ENCODE measurements at places on chromosomes 3 and 15.
A peak's percentile ranks its signal among the peaks of the same experiment; 100 is the strongest.

GRCh38 chr15:43102187-43102586 lies 3.7 kb downstream of the UBR1 start:
- no peak for DNase-seq

- DNase-seq = no peak
Observed at GRCh38 chr3:65350801-65351476, 663.1 kb upstream of the ADAMTS9 start.

DNA sequence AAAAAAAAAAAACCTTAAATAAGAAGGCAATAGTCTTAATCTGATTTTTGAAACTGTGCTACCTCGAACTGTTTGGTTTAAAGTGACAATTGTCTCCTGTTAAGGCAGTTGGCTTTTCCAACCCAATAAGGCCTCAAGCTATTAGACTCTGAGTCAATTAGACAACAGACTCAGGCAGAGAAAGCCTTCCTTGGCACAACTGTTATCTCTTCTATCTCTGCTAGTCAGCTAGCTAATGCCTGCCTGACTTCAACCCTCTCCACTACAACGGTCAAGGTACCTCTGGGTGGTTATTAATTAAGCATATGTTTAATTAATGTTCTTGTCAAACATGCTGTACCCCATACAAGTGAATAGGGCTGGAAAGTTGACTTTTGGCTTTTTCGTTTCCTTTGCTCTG lies 110.2 kb upstream of the NLGN1 start:
- no peak for DNase-seq

DNA sequence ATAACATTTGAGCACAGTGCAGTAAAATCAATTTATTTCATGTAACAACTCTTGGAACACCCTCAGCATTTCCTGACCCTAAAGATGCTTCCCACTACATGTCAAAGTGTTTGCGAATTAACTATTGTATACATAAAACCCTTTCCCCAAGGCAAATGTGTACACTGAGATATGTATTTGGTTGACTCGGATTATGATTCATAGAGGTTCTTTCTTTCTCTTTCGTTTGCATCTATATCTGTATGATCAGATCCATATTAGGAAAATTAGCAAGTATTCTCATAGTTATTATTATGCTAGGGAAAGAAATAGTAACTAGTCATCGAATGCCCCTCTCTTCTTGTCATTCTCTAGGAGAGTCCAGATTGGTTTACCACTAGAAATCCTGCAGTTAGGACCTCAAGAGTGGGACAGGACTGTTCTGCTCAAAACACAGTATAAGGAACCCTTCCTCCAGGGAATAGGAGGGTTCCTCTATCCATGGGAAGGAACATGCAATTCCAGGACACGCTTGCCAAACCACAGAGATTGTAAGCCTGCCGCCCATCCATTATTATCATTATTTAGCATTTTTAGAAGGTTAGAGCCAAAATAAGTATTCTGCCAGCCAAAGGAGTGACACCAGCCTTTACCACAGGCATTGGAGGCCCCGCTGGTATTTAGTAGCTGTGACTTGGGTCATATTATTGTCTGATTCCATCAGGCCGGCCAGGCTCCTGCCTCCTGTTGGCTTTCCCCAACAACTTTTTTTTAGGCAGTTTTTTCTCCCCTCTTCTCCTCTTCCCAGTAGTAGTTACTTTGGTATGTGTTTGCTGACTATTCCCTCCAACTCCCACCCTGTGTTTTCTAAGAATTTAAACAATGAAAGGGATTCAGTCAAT lies 100.7 kb downstream of the GALK2 start:
- DNase-seq = no peak

DNA sequence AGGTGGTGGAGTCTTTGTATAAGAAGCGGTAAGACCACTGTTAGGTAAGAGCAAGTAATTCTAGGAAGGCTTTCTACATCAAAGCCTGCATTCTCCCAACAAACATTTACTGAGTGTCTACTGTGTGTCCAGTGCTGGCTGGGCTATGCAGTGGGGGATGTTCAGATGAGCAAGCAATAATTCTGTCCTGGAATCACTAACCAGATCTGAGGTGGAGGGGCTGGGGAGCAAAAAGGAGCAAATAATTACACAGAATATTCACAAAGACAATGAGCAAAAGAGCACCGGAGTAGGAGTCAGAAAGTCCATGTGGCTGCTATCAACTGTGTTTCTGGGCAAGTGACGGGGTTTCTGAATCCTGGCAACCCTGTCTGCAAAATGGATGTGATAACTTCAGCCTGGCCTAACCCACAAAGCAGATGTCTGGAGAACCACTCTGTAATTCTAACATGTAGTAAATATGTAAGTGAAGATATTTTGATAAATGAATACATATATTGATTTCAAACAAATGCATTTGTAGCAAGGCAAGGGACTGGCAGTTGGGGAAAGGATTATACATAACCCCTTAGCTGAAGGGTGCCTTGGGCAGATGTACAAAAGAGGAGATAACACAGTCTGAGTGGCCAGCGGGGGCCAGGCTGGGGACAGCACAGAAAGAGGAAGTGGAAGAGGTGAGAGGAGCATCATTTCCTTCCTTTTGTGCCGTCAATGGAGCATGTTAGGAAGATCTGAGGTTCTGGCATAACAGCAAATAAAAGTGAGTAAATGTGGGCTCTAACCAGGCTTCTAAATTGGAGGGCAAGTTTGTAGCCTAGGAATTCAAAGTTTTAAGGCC lies 28.8 kb downstream of the CYP8B1 start:
- DNase-seq = no peak

DNA sequence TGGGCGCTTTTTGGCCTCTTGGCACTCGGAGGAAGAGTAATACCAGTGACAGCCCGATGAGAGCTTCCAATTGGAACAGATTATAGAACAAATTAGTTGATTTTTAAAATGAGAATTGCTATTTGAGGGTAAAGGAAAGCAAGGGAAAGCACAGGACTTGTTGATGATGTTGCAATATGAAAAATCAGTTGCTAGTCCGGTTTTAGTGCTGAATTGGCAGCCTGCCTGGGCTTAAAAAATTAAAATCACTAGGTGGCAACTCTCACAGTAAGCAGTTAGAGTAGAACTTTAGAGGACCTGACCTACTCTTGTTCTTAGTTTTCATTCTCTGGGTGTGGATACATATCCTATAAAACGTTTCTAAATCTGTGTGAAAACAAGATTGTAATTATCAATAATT lies 2.1 kb upstream of the SCAANT1 start:
- DNase-seq = no peak

DNA sequence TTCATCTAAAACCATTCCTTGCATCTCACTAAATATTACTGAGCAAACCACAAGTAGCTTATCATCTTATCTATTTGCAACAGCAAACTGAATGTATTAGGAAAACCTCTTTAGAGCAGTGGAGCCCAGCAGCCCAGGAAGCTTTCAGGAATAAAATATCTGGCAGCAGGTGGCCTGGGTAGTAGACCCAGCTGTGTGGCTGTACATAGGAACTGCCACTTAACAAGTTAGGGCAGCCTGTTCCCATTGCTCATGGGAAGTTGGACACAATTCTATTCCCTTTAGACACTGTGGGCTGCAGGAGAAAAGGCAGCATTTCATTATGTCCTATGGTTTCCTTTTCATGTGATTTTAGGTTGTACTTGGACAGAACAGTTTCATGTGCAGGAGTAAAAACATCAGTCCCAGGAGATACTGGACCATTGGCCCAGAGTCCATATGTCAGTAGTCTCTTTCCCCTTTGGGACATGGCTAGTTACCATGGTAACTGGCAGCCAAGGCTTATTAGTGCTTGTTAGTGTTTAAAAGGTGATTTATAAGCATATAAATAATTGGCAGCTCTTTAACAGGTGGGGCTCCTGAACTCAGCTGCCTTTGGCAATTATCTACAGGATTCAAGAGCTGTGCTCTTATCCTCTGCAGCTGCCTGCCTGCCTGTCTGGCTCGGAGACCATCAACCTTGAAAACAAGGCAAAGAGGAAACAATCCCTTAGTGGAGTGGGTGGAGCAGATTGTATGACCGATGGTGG lies 28.9 kb upstream of the LSAMP start:
- peak; percentile 53 for DNase-seq

DNA sequence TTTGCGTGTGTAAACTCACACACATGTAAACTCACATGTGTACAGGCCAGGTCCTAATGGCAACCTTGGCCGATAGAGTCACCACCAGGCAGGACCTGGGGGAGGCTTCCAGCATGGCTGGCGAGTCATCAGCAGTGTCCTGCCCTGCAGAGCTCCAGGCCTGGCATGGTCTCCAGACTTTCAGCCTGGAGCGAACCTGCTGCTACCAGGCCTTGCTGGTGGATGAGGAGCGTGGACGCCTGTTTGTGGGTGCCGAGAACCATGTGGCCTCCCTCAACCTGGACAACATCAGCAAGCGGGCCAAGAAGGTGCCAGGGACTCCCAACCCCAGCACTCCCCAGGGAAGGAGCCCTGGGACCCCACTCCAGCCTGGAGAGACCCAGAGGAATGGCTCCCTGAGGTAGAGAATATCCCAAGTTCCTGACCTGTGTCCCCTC lies 1.0 kb downstream of the SEMA3B start:
- DNase-seq = no peak

GRCh38 chr15:73945130-73945508 lies 18.9 kb downstream of the LOXL1 start:
- DNase-seq = no peak

DNA sequence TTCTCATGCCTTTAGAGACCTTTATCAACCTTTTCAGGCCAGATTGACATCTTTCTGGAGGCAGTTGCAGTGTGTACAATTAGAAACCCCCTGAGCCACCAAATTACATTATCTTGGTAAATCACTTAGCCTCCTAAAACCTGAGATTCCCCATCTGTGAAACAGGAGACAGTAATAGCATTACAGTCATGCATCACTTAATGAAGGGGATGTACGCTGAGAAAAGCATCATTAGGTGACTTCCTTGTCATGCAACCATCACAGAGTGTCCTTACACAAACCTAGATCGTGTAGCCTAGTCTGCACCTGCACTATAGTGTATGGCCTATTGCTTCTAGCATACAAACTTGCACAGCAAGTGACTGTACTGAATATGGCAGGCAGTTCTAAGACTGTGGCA lies 400.8 kb upstream of the CNTN3 start:
- no peak for DNase-seq

GRCh38 chr3:67335813-67336212 lies 318.6 kb downstream of the SUCLG2 start:
- no peak for DNase-seq

DNA sequence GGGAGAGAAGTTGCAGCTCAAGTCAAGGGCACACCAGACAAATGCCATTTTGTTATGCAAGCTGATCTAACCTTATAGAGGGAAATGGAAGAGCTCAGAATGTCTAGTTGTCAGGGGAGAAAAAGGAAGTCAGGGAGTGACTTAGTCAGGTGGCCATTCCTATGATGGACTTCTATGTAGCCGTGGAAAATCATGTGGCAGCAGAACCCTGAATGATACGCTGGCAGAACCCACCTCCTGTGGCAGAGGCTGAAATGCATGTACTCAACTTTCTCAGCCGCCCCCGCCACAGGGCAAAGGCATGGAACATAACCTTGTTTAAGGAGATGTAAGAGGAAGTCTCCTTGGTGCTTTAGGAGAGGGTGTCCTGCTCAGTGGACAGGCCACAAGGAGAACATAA lies 37.7 kb upstream of the PARL start:
- DNase-seq = no peak

DNA sequence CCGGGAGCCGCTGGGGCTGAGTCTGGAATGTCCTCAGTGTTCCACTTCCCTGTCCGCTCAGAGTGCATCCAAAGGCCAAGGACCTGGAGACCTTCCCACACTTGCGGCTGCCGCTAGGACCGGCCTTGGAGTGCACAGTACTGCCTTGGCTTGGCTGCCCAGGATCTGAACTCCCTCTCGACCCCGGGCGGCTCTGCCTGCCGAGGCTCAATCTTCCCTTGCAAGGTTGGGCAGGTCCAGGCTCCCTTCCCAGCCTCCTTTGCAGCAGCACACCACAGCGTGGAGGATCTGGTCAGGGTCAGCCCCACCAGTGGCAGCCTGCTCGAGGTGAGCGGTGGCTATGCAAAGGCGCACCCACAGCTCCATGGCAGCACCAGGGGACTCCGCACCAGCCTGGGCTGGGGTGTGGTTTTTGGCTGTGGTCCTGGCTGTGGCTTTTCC lies 69.2 kb downstream of the PLXNA1 start:
- DNase-seq = no peak

DNA sequence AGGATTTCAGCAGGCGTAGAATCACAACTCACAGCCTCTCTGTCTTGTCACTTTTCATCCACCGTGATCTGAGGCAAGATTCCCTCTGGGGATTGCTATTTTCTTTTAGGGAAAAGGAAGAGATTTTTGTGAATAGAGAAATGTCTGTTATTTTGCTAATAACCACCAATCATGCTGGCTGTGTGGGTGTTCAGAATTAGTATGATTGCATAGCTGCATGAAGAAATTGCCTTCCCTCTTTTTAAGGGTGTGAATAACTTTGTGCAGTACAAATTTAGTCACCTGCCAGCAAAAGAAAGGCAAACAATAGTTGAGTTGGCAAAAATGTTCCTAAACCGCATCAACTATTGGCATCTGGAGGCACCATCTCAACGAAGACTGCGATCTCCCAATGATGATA lies 60.8 kb downstream of the KAT2B start:
- no peak for DNase-seq

DNA sequence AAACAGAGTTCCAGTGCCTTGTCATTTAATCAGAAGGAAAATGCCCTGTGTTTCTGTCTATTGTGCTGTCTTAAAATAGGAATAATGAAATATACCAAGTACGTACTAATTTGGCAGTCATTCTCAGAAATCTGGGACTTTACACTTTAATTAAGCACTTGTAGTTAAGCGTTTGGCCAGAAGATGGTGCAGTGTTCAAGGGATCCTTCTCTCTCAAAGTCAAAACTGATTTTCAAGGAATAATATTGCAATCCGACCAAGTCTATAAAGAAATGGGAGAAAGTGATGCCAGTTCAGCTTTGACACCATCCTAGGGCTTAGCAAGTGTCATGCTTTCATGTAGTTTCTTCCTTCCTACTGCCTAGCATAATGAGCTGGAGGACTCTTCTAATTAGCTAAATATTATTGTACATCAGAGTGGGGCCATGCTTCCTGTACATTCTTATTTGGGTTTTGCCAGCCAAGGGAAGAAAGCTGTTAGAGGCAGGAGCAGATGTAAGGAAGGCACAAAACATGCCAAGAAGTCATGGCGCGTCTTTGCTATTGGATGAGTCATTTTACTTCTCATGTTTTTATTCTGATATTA lies 64.8 kb downstream of the SAMMSON start:
- DNase-seq = peak; percentile 3

DNA sequence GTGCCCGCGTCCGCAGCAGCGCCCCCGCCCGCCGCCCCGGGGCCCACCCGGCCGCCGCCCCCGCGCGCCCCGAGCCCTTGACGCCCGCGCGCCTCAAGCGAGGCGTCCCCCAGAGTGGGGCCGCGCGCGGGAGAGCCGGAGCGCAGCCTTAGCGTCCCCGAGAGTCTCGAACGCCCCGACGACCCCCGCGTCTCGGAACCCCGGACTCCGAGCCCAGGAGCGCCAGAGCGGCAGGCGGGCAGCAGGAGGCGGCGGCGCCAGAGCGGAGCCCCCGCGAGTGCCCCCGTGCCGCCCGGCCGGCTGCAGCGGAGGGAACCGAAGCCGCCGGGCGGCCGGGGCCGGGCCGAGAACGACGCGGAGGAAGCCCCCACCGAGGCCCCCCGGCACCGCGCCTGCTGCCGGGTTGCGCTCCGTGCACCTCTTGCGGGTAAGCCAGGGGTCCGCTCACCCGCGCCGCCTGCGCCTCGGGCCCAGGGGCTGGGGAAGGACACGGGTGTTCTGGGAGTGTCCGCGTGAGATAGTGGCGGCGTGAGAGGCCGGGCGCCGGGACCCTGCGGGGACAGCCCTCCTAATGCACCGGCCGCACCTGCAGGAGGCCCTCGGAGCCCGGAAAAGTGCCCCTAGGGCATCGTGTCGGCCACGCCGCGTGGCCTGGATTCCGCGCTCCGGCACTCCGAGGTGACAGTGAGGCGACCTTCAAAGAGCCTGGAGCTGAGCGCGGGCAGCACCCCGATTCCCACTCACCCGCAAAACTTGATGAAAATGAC lies 52.0 kb upstream of the ULK4 start:
- DNase-seq = no peak

All from NCI-H1930 (cell line).